CD4-positive, alpha-beta T cell (primary cell): ENCODE measurements at places on chromosomes 5 and 9. TPM values are rescaled to one million over a fixed set of nuclear protein-coding genes. Genes with fewer than 3 reads are reported as not detected.

GRCh38 chr5:124317451-124317850, 429.0 kb downstream of the ZNF608 start:
- no peaks in the 10 kb centered on the region for H3K27me3 ChIP-seq
- H3K27ac ChIP-seq: no peak overlapping the region
- H3K4me3 ChIP-seq: no peak overlapping the region

The IL13 gene
- not detected for total RNA-seq

DNA sequence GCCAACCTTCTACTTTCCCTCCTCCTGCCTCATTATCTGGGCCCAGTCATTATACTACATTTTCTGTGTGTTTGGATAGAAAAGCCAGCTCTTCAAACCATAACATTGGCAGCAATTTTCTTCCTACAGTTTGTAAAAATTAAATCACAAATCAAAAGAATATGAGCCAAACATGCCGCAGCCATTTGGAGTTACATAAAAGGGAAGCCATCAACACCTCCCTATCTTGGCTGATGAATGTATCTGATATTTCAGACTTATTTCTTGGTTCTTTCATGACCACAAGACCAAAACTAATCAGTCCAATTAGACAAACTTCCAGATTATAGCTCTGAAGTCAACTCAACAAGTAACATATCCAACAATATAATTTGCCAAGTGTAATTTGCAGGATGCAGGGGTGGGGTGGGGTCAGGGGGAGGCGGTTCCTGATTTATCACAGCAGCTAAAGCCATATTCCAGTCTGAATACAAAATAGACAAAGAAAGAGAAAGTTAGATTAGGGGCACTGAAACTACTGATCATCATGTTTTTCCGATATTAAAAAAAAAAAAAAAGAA, 89.4 kb upstream of the CNTLN start:
- no peaks in the 10 kb centered on the region for H3K27me3 ChIP-seq
- H3K27ac ChIP-seq: no peak overlapping the region
- no peak overlapping the region for H3K4me3 ChIP-seq

The CDC26 gene
- total RNA-seq: 15.8 TPM

The DIPK1B gene
- 0.11 TPM for total RNA-seq
